ENCODE measurements at places on chromosomes 16 and 17.
A peak's percentile ranks its signal among the peaks of the same experiment; 100 is the strongest.

- no peak for DNase-seq
Observed at GRCh38 chr17:82740906-82741759, 5.7 kb downstream of the FN3K start.

GRCh38 chr16:89905511-89906139 lies 13.0 kb upstream of the MC1R start:
- DNase-seq, result no peak

DNA sequence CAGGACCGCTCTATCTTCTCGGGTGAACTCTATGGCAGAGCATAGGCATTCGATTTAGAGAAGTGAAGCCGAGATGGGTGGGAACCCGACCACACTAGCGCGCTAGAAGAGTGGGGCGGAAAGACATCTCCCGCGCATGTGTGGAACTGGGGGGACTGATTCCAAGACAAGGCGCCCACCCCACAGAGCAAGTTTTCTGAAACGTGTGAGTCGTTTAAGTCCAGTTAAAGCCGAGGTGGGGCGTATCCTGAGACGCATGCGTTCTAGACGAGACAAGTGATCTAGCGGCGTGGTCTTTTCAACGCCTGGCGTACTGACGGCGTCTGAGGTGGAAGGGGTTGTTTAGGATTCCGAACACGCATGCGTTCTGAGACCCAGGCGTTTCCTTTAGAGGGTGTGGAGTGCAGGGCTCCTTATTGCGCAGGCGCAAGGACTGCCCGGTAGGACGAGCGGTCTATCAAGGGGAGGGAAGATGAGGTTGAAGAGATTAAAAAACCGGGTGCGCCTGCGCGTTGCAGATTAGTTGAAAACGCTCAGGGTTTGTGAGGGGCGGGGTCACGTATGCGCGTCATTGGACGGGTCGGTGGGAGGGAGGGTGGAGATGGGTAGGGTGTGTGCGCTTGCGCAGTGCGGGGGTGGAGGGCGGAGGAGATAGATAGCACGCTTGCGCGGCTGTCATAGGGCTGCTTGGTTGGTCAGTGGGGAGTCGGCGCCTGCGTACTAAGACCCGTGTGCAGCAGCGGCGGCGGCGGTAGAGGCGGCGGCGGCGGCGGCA lies at the start of gene EIF5A:
Gene EIF5A, plus strand, starts transcription at position 718 of the 775 bp plus-strand sequence. CDS start 2,008 bp downstream, outside the sequence.
- DNase-seq, result peak; percentile 100

GRCh38 chr17:81489012-81489997 lies 23.3 kb downstream of the ACTG1 start:
- peak; percentile 24 for DNase-seq

- peak; percentile 47 for DNase-seq
Observed at GRCh38 chr17:82371333-82372248, at the start of gene UTS2R. TSS of gene UTS2R (plus strand) at chr17:82371765. CDS start at chr17:82374325, 2,560 bp downstream.

- DNase-seq, result no peak
Observed at GRCh38 chr17:44775136-44775837, 16.5 kb downstream of the ADAM11 start.

DNA sequence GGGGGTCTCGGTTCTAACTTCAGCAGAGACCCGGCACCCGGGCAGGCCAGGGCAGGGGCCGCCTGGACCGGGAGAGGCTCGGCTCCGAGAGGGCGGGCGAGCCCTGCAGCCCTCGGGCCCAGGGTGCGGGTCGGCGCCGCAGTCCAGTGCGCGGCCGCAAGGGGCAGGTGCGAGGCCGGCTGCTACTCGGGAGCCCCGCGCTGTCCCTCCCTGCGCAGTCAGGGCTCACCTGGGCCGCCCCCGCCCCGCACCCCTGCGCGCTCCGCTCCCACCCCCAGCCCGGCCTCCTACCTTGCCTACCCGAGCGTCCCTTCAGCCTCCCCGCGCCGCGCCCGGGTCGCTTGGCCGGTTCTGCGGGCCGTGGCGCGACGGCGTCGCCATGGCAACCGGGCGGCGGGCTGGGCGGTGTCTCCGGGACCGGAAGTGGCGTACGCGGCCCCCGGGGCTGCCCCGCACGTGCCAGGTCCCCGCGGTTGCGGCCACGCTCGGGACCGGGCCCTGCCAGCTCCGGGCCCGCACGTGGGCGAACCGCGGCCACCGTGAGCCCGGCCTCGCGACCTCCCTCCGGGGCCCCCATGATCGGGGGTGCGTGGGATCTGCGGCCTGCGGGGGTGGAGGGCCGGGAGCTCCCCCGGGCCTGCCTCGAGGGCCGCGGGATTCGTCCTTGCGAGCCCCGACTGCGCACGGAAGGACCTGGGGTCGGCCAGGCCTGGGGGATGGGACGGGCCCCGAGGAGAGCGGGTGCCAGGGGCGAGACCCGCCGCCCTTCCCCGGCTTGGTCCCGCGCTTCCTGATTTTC lies at the start of gene CYB561:
Gene CYB561, minus strand, starts transcription at position 353 of the 799 bp plus-strand sequence. CDS start 8,759 bp downstream, outside the sequence.
- DNase-seq, result peak; percentile 72

DNA sequence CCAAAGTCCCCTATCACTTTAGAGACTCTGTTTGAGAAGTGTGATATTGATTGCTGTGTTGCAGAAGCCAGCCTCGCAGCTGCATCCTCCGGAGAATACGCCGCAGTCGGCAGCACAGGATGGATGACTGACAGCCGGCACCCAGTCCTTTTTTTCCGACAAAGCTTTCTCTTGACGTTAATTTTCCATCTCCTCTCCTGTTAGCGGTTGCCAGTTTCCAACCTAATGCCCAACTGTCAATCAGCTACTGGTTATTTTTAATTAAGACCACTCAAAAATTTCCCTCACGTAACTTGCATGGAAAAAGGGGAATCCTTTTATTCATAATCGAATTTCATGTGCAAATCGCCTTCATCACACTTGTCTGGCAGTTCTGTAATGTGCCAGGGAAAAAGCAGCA lies 953.9 kb downstream of the CDH11 start:
- DNase-seq, result no peak

DNA sequence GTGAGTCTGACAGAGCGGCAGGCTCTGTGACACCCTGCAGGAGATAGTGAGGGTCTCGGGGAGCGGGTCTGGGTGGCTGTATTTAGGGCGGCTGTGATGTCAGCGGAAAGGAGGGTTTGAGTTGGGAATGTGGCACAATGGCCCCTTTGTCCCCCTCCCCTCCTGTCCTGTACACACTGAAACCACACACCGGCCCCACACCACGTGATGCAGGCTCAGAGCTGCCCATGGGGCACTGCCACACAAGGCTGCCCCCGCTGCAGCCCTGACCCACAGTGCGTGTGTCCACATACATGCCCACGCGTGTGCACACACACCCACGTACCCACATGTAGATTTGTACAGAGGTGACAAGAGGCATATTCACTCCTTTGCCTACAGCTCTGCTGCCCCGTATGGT lies 15.3 kb downstream of the SGCA start:
- DNase-seq, result peak; percentile 74

DNA sequence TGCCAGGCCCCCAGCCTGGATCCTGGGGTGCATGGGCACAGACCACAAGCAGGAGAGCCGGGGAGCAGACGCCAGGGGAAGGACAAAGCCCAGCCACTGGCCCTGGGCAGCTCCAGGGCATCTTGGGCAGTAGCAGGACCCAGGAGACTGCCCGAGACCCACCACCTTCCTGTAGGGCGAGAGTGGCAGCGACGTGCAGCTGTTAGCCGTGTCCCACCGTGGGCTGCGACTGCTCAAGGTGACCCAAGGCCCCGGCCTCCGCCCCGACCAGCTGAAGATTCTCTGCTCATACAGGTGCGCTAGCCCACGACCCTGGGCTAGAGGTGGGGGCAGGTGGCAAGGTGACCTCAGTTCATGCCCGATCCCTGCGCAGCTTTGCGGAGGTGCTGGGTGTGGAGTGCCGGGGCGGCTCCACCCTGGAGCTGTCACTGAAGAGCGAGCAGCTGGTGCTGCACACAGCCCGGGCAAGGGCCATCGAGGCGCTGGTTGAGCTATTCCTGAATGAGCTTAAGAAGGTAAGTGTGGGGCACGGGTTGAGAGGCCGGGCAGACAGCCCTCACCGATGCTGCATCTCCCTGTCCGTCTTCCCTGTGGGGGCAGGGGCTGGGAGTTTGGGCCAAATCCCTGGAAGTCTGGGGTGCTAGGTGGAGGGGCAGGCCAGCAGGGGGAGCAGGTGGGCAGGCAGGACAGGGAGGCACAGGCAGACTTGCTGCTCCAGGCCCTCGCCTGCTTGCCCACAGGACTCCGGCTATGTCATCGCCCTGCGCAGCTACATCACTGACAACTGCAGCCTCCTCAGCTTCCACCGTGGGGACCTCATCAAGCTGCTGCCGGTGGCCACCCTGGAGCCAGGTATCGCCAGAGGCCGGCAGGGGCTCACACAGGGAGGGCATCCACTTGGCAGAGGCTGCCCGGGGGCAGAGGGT lies 13.5 kb upstream of the SMIM5 start:
- DNase-seq, result no peak

DNA sequence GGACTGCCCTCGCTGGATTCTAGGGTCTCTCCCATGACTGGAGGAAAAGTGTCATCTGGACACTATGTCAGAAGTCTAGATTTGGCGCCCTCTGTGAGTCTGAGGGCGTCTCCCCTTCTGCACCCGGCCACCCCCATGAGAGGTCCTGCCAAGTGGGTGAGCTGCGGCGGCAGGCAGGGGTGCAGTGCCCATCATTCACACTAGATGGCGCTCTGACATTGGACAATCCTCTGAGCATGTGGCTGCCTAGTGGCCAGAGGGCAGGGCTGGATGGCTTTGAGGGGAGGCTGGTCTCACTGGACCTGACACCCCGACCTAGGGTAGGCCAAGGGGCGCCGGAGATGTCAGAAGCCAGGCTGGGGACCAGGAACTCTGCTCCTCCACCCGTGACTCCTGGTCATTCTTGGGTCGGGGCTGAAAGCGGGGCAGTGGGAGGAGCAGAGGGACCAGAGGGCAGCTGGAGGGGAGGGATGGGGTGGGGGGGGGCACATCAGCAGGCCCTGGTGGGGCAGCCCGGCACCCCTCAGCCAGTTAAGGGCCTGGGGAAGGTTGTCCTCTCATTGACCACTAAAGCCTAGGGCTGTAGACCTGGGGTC lies 28.0 kb downstream of the MRM1 start:
- peak; percentile 75 for DNase-seq

GRCh38 chr17:69031839-69032238 lies 28.9 kb downstream of the ABCA9 start:
- no peak for DNase-seq

GRCh38 chr17:8697323-8697741 lies 47.3 kb downstream of the CCDC42 start:
- DNase-seq, result peak; percentile 76

DNA sequence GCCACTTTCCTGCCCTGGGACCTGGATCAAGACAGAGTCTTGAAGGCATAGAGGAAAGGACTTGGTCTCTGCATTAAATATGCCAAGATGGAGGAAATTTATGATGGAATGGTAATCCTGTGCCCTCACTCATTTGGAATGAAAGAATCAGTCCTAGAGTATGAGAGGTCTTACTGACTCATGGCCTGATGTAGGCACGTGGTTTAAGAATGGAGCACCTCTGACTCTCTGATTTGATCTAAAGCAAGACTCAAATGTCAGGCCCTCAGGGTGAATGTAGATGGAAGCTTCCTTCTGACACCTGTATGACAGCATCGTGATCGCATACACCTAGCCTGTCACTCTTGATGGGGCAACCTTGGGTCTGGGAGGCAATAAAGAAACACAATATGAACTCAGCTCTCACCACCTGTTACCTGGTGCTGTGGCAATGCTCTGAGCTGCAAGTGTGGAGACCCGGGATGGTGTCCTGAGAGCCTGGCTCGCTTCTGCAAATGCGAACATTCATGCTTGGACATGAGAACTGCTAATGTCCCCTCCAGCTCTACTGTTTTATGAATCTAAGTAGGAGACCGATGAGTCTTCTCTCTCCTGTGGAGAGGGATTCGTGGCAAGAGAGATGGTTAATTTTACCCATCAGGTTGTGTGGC lies 229.9 kb downstream of the ABCC12 start:
- DNase-seq, result no peak

GRCh38 chr16:73125850-73126524 lies 78.1 kb upstream of the ZFHX3 start:
- DNase-seq, result no peak

- DNase-seq, result no peak
Observed at GRCh38 chr17:32141679-32142037, 644 bp upstream of the RHOT1 start.

DNA sequence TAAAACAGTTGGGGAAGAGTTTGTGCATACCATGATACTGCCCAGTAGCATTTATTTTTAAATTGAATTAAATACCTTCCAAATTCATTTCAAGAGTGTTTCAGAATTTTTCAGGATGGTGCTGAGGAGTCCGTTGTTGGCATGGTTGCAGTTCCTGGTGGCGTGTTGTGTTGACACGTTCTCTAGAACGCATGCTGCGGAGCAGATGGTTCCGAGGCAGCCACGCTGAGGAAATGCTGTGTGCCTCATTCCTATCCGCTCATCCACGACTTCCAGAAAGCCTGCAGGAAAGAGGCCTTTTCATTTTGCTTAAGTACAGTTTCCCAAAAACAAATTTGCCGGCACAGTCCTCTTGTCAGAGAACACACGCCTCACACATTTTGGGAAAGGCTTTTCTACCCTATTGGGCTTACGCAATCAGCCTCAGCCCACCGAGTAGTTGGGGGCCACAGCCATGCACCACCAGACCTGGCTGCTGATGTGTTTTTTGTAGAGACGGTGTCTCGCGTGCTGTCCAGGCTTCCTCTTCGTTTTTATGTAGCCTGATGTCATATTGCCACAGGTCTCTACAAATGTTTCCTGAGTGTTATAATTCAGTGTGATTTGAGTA lies 32.1 kb upstream of the IL17C start:
- no peak for DNase-seq

- no peak for DNase-seq
Observed at GRCh38 chr16:9068886-9069285, 22.6 kb upstream of the HAPSTR1 start.

- DNase-seq, result no peak
Observed at GRCh38 chr17:50052241-50052796, 3.6 kb upstream of the ITGA3 start.

DNA sequence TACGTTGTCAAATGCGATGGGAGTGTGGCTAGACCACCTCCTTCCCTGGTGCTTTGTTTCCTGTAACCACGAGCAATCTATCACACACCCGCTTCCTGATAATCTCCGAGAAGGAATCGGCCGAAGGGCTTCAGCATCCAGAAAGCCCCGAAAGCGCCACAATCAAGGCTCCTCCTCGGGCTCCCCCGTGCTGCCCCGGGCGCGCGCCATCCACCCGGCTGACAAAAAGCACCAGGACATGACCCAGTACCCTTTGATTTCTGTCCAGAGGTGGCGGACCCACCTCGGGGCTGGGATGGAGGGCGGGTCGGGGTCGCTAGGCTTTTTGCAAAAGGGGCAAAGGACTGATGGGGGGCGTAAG lies 743 bp upstream of the ARMC7 start:
- peak; percentile 33 for DNase-seq

DNA sequence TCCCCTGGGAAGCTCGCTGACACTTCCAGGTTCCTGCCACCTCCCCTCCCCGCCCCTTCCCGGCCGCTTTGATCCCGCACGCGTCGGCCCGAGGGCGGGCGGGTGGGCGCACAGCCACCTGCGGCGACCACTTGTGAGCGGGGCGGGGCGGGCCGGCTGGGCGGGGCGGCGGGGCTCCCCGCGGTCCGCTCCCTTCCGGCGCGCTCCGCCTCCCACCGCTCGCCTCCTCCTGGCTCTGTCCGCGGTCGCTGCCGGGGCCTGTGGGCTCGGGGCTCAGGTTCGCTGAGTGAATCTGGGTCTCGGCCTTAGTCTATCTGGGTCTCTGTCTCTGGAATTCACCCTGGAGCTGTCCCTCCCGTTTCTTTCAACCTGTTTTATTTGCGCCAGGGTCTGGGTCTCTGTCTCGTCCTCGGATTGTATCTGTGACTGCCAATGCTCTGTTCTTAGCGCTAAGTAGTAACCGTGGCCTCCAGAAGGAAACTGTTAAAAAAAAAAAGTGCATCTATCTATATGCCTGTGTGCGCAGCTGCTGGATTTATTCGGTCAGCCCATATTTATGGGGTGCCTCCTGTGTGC lies 2.7 kb upstream of the HES7 start:
- peak; percentile 74 for DNase-seq

Measured in right hindlimb (tissue), 1 donor.